ENCODE measurements at places on chromosomes 5 and 9. TPM values are rescaled to one million over a fixed set of nuclear protein-coding genes. Genes with fewer than 3 reads are reported as not detected.

DNA sequence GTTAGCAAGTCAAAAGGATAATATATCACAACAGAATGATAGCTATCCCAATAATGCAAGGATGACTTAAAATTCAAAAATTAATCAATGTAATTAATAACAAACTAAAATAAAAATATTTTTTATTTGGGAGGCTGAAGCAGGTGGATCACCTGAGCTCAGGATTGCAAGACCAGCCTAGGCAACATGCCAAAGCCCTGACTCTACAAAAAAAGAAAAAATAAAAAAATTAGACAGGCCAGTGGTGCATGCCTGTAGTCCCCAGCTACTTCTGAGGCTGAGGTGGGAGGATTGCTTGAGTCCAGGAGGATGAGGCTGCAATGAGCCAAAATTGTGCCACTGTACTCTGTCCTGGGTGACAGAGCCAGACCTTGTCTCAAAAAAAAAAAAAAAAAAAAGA, 399.3 kb downstream of the ADGRV1 start:
- DNase-seq = no peak

SERINC5 gene
- 34.4 TPM for total RNA-seq

DNA sequence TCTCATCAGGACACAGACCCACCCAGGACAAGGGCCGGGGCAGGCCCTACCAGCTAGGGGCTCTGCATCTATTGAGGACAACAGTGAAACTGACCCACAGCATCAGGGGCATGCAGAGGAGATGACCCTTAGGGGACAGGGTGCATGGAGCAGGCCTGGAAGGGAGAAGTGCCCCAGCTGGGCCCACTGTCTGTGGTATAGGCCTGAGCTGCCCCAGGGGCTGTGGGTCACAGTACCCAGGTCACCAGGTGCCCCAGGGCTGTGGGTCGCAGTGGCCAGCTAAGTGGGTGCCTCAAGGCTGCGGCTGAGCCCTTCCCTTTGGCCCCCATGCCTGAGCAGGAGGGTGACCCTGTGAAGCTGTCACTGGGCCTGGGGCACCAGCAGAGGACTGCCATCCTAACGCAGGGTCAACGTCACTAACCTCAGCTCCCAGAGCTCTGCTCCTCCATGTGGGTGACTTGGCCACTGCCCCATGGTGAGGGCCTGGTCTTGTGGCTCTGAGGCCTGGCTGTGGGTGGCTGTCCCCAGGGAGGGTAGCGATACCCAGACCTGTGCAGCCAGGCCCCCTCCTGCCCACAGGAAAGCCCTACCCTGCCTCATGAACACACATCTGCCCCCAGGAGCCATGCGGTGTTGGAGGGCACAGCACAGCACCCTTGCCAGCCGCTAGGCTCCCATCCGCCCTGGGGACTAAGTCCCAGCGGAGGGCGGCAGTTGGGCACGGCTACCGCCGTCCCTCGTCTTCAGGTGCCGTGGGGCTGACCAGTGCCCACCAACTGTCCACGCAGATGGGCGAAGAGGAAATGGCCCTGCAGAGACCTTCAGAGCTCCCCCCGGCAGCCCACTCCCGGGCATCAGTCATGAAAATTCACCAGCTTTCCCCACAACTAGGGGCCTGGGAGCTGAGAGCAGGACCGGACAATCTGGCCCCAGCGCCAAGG, 4.9 kb downstream of the EDF1 start:
- DNase-seq = no peak

DNA sequence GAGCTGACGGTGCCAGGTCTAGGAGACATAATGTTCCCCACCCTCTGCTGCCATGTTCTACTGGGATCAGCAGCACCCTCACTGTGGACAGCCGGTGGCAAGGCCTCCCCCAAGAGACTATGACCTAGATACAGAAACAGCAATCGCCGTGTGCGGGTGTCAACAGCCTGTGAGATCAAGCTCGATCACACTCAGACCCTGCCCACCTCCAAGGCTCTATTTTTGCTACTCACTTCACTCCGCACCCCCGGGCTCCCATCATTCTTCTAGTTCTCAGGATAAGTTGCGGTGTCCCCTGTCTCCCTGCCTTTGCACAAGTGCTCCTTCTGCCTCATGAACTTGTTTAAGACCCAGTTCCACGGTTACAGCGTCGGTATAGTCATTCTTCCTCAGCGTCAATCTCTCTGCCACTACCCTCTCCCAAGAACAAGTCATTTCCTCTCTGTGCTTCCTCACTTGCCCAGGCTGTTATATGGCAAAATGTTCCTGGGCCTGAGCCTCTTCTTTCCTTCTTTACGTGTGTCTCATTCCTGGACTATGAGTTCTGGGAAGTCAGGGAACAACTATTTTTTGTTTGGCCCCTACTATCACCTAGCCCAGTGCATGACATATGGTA, 5.4 kb upstream of the DOCK8 start:
- DNase-seq = no peak

DNA sequence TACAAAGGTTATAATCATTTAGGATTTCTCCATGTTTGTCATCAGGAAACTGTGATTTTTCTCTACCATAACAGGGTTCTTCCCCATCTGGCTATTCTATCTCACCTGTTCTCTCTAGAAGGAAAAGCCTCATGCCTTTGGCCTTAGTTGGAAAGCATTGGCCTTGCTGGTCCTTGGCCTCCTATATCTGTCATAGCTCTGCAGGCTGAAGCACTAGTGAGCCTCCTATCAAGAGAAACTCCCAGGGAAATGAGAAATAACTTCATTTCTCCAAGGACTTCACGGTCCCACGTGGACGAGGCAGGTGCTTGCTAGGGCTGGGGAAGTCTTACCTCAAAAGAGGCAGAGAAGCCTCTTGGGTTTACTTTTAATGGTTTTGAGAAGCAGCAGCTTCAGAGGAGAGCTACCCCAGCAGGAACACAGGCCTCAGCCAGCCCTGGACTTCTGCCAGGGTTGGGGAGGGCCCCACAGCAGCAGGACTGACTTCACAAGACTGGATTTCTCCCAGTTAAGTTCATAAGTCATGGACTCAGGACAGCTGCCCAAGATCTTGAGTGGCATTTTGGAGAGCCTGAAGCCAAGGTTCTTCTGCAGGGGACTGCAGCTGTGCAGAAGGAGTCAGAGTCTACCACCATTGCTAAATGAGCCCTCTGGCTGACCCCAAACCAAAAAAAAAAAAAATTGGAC, 15.8 kb upstream of the PSAT1 start:
- DNase-seq = no peak

- no peak for DNase-seq
Measured at GRCh38 chr5:61600123-61600444, 268.0 kb downstream of the ZSWIM6 start.

Data from activated naive CD4-positive, alpha-beta T cell treated with anti-CD3 and anti-CD28 coated beads, Interleukin-2, amount 50 U/mL, for 72 hours (primary cell).